Chondrocyte (in vitro differentiated cells): ENCODE measurements at places on chromosomes 16 and 17. TPM values are rescaled to one million over a fixed set of nuclear protein-coding genes. Genes with fewer than 3 reads are reported as not detected.
A peak's percentile ranks its signal among the peaks of the same experiment; 100 is the strongest.

DNA sequence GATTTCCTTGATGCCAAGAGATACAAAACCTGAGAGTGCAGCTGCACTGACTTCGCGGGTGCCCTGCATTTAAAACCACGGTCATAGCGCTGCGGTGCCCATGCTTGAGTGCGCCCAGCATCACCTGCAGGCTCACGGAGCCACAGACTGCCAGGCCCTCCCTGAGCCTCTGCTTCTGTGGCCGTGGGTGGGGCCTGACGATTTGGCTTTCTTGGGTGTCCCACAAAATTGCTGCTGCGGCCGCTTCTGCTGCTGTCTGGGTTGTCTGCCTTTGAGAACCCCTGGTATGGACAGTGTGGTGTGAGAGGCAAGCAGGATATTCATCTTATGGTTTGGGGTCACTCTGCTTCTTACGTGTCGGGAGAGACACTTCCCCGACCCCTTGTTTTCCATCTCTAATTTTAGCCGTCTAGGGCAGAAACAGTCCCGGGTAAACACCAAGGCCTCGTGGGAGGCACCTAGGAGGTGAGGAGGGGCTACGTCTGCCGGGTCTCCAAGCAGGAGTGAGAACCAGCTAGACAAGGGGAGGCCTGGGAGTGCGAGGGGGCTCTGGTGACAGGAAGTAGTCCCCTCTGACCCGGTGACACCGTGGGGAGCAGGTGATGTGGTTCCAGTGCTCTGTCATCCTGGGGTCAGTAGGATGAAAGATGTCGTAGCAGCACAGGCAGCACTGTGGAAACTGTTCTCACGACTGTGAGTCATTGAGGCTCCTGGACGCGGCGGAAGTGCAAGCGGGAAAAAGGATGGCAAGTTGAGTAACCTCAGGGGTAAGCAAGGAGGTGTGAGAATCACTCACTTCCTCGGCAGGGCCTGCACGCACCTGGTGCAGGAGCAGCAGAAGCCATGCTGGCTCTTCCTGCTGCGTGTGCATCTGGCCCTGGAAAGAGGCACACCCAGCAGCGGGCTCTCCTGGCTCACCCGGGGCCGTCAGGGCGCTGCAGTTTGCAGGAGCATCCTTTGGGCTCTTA is 176.3 kb downstream of the RPTOR start:
- DNase-seq = no peak
- no peaks in the 10 kb centered on the region for H3K27me3 ChIP-seq

GRCh38 chr16:71649704-71650103 is 23.7 kb downstream of the MARVELD3 start:
- H3K4me3 ChIP-seq = no peak overlapping the region
- H3K36me3 ChIP-seq = peaks cover 32% of the 10 kb centered on the region
- no peaks in the 10 kb centered on the region for H3K4me1 ChIP-seq
- H3K27me3 ChIP-seq = no peaks in the 10 kb centered on the region

DNA sequence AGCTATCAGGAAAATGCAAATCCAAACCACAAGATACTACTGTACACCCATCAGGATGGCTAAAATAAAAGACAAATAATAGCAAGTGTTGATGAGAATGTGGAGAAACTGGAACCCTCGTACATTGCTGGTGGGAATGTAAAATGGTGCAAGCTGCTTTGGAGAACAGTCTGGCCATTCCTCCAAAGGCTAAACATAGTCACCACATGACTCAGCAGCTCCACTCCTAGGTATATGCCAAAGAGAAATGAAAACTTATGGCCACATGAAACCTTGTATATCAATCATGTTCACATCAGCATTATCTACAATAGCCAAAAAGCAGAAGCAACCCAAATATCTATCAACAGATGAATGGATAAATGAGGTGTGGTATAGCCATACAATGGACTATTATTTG is 28.5 kb downstream of the VAC14 start:
- H3K27ac ChIP-seq = peak overlapping the region; percentile 0
- H3K4me3 ChIP-seq = no peak overlapping the region
- peaks cover 44% of the 10 kb centered on the region for H3K4me1 ChIP-seq
- no peaks in the 10 kb centered on the region for H3K27me3 ChIP-seq

DNA sequence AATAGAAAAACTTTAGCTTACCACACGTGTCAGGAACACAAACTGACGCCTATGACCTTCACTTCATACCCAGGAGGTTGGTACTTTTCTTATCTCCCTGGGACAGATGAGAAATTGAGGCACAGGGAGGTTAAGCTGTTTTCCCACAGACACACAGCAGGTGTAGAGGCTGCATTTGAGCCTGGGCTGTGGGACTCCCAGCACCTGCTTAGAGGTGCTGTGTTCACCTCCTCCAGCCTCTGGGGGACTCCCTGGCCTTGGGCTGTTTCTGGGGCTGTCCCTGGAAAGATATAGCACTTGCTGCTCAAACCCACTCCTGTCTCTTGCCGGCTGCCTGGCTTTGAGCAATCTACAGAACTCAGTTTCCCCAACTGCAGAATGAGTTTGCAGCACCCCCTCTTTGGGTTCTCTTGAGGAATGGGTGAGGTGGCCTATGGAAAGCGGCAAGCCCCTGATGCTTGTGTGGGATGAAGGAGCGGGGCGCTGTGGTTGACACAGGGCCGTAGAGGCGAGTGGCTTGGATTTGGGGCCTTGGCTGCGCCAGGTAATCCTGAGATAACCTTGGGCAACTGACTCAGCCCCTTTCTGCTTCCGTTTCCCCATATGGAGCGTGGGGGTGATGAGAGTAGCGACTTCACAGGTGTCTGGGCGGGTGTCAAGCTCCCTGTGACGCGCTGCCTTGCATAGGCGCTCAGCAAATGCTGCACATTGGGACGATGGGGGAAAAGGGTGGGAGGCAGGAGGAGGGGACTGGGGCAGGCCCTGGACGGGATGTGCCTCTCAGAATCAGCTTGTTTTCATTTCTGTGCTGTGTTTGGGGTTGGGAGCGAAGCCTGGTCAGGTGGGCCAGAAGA is 104.5 kb upstream of the CIBAR2 start:
- H3K36me3 ChIP-seq = no peaks in the 10 kb centered on the region
- H3K4me1 ChIP-seq = peaks cover 43% of the 10 kb centered on the region
- H3K27me3 ChIP-seq = no peaks in the 10 kb centered on the region
- no peak overlapping the region for H3K27ac ChIP-seq

GRCh38 chr16:12907670-12908233 is 6.4 kb downstream of the SHISA9 start:
- H3K4me1 ChIP-seq = peaks cover 2% of the 10 kb centered on the region
- DNase-seq = no peak
- no peak overlapping the region for H3K27ac ChIP-seq
- no peak overlapping the region for H3K4me3 ChIP-seq
- H3K27me3 ChIP-seq = peaks cover 55% of the 10 kb centered on the region

- peaks cover 12% of the 10 kb centered on the region for H3K4me1 ChIP-seq
- peak overlapping the region; percentile 78 for H3K27ac ChIP-seq
- peak overlapping the region; percentile 70 for H3K4me3 ChIP-seq
- no peaks in the 10 kb centered on the region for H3K27me3 ChIP-seq
- DNase-seq = no peak
Measured at GRCh38 chr16:83137894-83138293, 511.1 kb downstream of the CDH13 start.

- H3K4me3 ChIP-seq = no peak overlapping the region
- no peaks in the 10 kb centered on the region for H3K36me3 ChIP-seq
- DNase-seq = no peak
- peaks cover 37% of the 10 kb centered on the region for H3K27me3 ChIP-seq
Measured at GRCh38 chr17:39963829-39964228, 1.0 kb downstream of the GSDMA start.

DNA sequence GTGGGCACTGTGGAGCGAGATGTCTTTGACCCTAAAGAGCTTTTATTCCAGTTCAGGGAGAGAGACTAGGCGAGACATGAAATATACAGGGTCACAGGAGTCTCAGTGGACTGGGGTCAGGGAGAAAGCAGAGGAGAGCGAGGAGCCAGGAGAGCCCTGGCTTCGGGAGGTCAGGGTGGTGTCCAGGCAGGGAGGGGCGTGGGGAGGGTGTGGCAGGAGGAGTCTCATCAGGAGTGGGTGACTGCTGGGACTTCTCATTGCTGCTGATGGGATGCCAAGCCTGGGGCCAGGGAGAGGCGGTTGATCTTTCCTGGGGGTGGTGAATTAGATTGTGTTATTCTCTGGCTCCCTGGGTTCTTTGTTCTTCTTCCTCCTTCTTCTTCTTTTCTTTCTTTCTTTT is 22.4 kb upstream of the USP7 start:
- H3K27me3 ChIP-seq = peaks cover 6% of the 10 kb centered on the region
- DNase-seq = no peak
- H3K4me3 ChIP-seq = no peak overlapping the region
- H3K4me1 ChIP-seq = peaks cover 2% of the 10 kb centered on the region
- H3K27ac ChIP-seq = no peak overlapping the region
- no peaks in the 10 kb centered on the region for H3K36me3 ChIP-seq

GRCh38 chr17:29848737-29849136 is 81.3 kb downstream of the SSH2 start:
- H3K36me3 ChIP-seq = no peaks in the 10 kb centered on the region
- H3K4me1 ChIP-seq = peaks cover 16% of the 10 kb centered on the region
- DNase-seq = no peak
- no peaks in the 10 kb centered on the region for H3K27me3 ChIP-seq

GRCh38 chr17:77677211-77677610 is 281.3 kb upstream of the TNRC6C start:
- H3K4me1 ChIP-seq = peaks cover 4% of the 10 kb centered on the region
- H3K27ac ChIP-seq = no peak overlapping the region
- peaks cover 50% of the 10 kb centered on the region for H3K27me3 ChIP-seq
- peak; percentile 29 for DNase-seq
- H3K4me3 ChIP-seq = no peak overlapping the region

DNA sequence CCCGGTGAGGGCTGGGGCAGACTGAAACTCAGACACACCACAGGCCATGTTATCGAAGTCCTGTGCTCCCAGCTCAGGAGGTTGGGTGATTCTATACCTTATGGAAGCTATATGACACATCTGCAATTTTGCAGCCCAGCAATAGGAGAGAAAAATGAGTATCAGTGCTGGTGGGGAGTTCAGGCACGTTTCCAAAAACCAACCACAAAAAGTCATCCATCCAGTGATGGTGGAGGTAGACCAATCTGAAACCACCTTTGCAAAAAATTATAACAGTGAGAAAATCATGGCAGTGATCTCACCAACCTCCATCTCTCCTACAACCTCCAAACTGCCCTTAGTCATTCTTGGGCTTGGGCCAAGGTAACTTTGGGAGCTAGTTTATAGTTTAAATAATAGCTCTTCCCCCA is 327.9 kb downstream of the SLC39A11 start:
- DNase-seq = no peak
- no peaks in the 10 kb centered on the region for H3K4me1 ChIP-seq
- no peak overlapping the region for H3K4me3 ChIP-seq
- no peaks in the 10 kb centered on the region for H3K27me3 ChIP-seq
- peaks cover 8% of the 10 kb centered on the region for H3K36me3 ChIP-seq

- peaks cover 67% of the 10 kb centered on the region for H3K4me1 ChIP-seq
- no peak overlapping the region for H3K4me3 ChIP-seq
- H3K27ac ChIP-seq = no peak overlapping the region
- no peaks in the 10 kb centered on the region for H3K36me3 ChIP-seq
- H3K27me3 ChIP-seq = no peaks in the 10 kb centered on the region
Measured at GRCh38 chr16:85205747-85206471, 93.6 kb upstream of the CIBAR2 start.

GRCh38 chr16:53457670-53458069 is 23.4 kb downstream of the RBL2 start:
- H3K4me3 ChIP-seq = no peak overlapping the region
- H3K27me3 ChIP-seq = no peaks in the 10 kb centered on the region
- H3K36me3 ChIP-seq = peaks cover 40% of the 10 kb centered on the region
- no peaks in the 10 kb centered on the region for H3K4me1 ChIP-seq
- no peak overlapping the region for H3K27ac ChIP-seq

GRCh38 chr17:45851464-45851863 is 6.8 kb downstream of the SPPL2C start:
- H3K4me3 ChIP-seq = no peak overlapping the region
- H3K36me3 ChIP-seq = no peaks in the 10 kb centered on the region
- DNase-seq = no peak
- no peaks in the 10 kb centered on the region for H3K4me1 ChIP-seq

DNA sequence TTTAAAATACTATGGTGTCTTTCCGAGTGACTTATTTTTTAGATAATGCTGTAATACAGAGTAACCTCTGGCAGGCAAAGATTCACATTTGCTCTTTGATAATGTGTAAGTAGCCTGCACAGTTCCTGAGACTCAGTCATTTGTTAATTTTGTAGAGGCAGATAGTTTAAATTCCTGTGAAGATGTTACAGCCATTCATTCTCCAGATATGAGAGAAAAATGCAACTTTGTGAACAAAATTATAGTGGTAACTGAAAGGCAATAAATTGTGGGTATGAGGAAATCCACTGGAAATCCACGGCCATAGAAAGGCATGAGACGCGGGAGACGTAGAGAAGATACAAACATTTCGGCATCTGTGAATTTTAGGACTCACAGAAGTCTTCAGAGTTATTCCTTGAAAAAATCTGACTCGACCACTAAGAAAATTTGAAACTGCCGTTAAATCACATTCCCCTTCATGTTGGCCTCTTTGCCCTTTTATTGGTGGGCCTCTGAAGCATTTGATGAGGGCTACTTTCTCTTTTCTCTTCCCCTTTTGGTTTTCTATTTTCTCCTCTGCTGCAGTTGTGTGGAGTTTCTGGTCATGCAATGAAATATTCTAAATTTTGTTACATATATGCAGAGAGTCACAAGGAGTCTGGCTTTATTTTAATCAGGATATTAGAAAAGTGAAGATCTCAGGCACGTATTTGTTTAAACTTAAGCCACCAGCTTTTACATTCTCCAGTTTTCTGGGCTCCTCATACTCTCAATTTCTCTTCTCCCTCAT is 18.8 kb downstream of the HS3ST3A1 start:
- no peaks in the 10 kb centered on the region for H3K27me3 ChIP-seq
- no peak overlapping the region for H3K4me3 ChIP-seq
- DNase-seq = no peak
- H3K27ac ChIP-seq = peak overlapping the region; percentile 77
- H3K36me3 ChIP-seq = no peaks in the 10 kb centered on the region
- peaks cover 39% of the 10 kb centered on the region for H3K4me1 ChIP-seq

- DNase-seq = no peak
- H3K4me1 ChIP-seq = peaks cover 44% of the 10 kb centered on the region
- H3K36me3 ChIP-seq = peaks cover 6% of the 10 kb centered on the region
- H3K4me3 ChIP-seq = no peak overlapping the region
- no peaks in the 10 kb centered on the region for H3K27me3 ChIP-seq
Measured at GRCh38 chr16:10933865-10934264, 8.4 kb downstream of the DEXI start.

- DNase-seq = no peak
- no peaks in the 10 kb centered on the region for H3K27me3 ChIP-seq
- H3K36me3 ChIP-seq = no peaks in the 10 kb centered on the region
- H3K4me3 ChIP-seq = no peak overlapping the region
- H3K27ac ChIP-seq = no peak overlapping the region
Measured at GRCh38 chr16:30843501-30843900, 50.4 kb downstream of the BCL7C start.

Gene PDE6G
- total RNA-seq = not detected in 3 replicates

Gene HLF
- 0.18 to 0.47 TPM (median 0.27 TPM) in 3 replicates for total RNA-seq

Gene ACSM5
- 0.99 to 2.1 TPM (median 1.7 TPM) in 3 replicates for total RNA-seq

Gene SRRM2
- total RNA-seq = 363 to 615 TPM (median 378 TPM) in 3 replicates

Gene AATK
- 0.48 to 0.67 TPM (median 0.51 TPM) in 3 replicates for total RNA-seq

Gene HOXB9
- 0.20 TPM in 1 of 3 replicates, not detected in the others for total RNA-seq

Gene RNF43
- total RNA-seq = 0.10 to 0.46 TPM (median 0.15 TPM) in 3 replicates

Gene CCL1
- not detected in 3 replicates for total RNA-seq
